ENCODE measurements at places on chromosomes 5 and 9. TPM values are rescaled to one million over a fixed set of nuclear protein-coding genes. Genes with fewer than 3 reads are reported as not detected.

GRCh38 chr9:81694541-81694940, 5.2 kb upstream of the TLE1 start:
- DNase-seq: no peak

DNA sequence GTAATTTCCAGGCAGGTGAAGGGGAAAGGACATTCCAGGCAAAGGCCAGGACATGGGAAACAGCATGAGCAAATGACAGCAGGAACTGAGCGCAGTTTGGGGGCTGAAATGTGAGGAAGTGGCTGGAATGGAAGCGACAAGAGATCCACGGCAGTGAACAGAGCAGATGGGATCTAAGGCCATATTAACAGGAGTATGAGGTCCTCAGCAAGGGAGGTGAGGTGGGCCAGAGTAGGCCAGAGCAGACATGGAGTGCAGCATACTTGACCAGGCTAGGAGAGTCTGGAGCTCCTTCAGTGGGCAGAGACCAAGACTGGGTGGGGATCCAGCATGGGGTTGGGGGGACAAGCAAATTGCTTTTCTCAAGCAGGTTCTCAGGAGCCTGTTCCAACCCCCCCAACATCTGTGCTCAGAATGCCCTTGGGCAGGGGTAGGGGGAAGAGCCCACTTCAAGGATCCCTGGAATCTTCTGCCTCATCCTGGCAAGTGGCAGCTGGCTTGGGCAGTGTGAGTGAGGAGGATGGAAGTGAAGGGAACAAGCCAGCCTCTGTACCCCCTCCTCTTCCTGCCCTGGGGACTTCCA, 34.5 kb downstream of the DAB2IP start:
- DNase-seq: peak; percentile 40

- DNase-seq: no peak
Observed at GRCh38 chr9:38192731-38193265, 123.8 kb upstream of the SHB start.

DIPK1B gene
- 17.7 TPM for total RNA-seq

DNA sequence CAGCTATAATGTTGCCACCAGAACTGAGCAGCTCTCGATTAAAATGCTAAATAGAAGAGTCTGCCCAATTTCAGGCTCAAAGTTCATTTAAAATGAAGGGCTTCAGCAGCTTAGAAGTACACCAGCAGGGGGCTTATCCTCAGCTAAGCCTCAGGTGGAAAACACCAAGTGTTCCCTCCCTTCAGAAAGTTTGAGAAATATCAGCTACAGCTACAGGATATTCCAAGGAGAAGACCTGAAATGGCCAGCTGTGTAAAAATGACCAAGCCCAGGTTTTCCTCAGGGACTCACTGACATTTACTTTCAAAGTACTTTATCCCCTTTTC, 395.4 kb downstream of the DTWD2 start:
- DNase-seq: no peak

GRCh38 chr9:114988962-114989599, 58.7 kb upstream of the TNFSF8 start:
- DNase-seq: no peak

DNA sequence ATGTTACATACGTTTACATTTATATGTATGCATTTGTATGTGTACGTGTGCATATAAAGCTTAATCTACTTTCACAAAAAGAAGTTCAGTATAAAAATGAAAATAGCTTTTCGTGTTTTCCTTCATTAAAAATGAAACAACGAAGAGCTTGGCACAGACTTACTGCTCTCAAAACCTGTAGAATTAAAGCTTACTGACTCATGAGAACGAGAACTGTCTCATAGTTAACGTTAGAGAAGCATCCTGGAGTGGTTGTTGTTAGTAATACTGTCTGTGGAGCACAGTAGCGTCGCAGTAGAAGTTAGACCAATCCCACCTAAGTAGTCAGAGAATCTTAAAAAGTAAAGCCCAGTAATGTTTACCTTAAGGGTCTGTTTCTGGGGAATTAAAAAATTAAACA, 1.3 kb downstream of the MAT2B start:
- no peak for DNase-seq

IL13 gene
- not detected for total RNA-seq

PTGS1 gene
- total RNA-seq: 16.4 TPM

DNA sequence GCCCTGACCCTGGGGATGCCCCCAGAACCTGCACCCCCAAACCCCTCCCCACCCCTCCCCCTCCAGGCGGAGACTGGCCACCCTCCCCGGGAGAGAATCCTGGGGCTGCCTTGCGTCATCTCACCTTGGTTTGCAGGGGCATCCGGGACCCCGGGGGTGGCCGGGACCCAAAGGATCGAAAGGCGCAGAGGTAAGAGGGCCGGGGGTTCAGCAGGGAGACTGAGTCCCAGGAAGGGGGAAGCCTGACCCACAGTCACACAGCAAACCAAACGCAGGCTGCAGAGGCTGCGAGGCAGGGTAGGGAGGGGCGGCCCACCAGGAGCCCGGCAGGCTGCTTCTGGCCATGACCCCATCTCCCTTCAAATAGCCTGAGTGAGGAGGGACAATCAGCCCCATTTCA, 33.8 kb upstream of the ORM1 start:
- peak; percentile 46 for DNase-seq

LCN12 gene
- 2.6 TPM for total RNA-seq

CFAP90 gene
- 0.93 TPM for total RNA-seq

SLC34A1 gene
- total RNA-seq: not detected

DNA sequence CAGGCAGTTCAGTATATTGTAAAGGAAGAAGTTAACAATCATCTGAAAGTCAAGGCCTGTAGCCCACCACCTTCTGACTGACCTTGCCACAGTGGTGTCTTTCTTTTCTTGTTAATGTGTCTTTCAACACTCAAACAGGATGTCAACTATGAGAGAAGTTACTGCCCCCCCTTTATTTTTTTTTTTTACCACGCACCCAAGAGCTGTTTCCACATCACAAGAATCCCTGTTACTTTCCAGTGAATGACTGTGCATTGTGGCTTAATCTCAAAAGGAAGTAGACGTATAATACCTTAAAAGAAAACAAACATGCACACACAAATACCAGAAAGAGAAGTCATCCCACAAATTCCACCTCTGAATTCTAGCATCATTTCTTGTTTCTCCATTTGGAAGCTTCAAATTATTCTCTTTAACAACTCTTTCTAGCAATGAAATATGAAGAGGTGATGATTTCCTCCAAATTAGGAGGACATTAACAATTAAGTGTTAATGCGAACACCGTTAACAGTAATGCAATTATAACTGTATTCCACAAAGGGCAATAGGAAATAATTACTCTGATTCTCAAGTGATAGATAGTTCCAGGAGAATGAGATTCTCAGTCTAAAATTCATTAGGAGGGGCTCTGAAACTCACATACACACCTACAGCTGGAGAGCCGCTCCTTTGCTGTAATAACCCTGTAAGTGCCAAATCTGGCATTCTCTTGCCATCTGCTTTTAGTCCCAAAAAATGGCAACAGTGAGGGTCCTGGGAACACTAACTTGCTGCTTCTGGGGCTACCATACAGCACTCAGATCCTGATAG, 201.0 kb downstream of the EFNA5 start:
- DNase-seq: no peak

CCDC152 gene
- total RNA-seq: 0.78 TPM

DNA sequence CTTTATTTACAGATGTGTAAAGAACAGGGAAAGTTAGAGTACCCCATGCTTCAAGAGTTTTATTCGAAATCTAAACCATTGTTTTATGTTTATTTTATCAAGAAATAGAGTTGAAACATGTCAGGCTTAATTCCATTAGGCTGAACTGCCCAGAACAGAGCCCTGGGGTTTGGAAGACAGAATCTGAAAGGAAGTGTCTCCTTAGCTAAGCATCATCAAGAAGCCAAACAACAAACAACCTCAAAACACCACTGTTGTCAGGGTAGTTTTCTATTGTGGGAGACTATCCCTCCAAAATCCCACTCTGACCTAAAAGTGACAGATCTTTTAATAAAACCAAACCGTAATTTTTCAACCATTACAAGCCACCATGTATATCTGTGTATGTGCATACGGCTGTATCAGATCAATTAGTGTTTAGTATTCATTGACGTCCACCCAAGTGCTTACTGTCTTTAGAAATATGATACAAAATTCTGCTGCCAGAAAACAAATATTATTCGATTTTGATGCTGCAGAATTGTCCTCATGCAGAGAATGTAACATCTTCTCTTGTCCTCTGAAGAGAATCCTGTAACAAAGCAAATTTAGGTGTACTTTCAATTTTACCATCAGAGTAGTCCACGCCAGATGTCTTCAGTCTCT, 271.9 kb upstream of the TMEM161B start:
- DNase-seq: no peak

- DNase-seq: no peak
Observed at GRCh38 chr5:172403817-172404216, 50.5 kb downstream of the SH3PXD2B start.

DNA sequence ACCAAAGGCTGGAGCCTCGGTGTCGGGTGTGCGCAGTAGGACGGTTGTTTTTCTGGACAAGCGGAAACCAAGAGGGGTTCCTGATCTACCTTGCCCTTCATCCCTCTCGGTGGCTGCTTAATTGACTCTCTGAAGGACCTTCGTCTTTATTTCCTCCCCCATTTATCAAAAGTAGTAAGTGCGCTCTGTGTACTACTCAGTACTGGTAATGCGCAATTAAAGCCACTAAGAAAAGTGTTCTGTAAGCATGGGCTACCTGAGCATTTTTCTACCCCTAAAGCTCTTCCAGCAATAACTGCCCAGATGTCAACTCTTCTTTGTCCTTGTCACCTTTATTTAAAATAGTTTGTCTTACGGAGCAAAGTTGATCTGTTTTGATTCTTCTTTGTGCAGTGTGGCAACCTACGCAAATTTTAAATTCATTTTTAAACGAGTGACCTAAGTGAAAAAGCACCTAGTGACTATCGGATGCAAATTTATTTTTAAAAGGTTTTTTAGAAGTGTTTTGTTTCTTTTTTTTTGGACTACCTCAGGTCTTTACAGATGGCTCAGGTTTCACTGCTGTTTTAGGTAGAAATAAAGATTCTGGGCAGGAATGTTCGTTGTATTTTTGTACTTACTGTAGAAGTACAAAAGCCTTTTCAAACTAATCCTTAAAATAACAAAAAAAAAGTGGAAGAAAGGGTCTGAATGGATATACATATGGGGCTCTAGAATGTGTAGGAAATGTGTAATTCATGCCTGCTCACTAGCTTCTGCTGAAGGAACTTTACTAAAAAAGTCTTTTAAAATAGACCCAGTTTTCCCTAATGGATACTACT, 2.0 kb downstream of the JMY start:
- DNase-seq: no peak

GRCh38 chr9:109817846-109818472, 38.0 kb downstream of the PALM2AKAP2 start:
- DNase-seq: no peak

DNA sequence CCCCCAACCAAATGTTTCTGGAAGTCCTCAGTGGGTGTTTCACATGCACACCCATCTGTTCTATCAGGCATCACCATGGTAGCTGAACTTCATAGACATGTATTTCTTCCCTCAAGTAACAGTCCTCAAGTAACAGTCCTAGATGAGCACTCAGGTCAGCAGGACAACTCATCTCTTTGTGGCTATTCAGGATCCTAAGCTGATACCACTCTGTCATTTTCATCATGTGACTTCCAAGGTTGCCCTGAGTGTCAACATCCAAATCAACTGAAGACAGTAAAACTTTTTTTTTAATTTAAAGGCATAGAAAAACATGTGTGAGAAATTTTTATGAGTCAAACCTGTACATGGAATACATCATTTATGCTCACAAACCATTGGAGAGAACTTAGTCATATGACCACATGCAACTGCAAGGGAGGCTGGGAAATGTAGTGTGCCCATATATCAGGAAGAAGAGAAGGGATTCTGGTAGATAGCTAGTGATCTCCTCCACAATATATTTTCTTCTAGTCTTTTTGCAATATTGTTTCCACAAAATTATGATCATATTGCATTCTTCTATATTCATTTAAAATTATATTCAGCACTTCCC, 64.2 kb upstream of the FST start:
- no peak for DNase-seq

- DNase-seq: no peak
Observed at GRCh38 chr5:67383451-67383850, 186.9 kb upstream of the CD180 start.

- peak; percentile 79 for DNase-seq
Observed at GRCh38 chr5:16552666-16553343, 64.0 kb downstream of the RETREG1 start.

GZMA gene
- 8.8 TPM for total RNA-seq

PCDHB14 gene
- total RNA-seq: 3.0 TPM

DNA sequence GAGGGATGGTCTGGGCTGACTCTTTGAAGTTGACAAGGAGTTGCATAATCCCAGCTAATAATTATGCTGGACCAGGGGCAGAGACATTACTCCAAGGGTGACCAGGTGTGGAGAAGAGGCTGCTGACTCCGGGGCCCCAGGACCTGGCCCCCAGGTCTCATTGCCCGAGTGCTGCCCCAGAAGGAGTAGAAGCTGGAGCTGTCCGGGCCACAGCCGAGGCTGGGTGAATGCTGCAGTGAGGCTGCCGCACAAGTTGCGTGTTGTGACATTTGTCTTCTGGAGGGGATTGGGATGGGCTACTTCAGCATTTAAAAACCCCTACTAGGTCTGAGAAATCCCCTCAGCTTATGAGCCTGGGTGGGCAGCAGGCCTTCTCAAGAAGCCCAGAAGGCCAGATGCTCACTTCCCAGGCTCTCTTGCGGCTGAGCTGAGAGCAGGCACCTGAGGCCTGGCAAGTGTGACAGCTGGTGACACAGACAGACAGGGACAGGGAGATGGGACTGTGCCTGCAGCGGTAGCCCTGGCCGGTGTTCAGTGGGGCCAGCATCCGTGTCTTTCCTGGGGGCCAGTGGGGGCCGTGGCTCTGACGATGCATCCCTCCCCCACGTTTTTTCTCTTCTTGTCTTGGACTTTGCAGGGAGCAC, 122.8 kb downstream of the KCNIP1 start:
- DNase-seq: no peak
